ENCODE measurements at places on chromosomes 3 and 15.

DNA sequence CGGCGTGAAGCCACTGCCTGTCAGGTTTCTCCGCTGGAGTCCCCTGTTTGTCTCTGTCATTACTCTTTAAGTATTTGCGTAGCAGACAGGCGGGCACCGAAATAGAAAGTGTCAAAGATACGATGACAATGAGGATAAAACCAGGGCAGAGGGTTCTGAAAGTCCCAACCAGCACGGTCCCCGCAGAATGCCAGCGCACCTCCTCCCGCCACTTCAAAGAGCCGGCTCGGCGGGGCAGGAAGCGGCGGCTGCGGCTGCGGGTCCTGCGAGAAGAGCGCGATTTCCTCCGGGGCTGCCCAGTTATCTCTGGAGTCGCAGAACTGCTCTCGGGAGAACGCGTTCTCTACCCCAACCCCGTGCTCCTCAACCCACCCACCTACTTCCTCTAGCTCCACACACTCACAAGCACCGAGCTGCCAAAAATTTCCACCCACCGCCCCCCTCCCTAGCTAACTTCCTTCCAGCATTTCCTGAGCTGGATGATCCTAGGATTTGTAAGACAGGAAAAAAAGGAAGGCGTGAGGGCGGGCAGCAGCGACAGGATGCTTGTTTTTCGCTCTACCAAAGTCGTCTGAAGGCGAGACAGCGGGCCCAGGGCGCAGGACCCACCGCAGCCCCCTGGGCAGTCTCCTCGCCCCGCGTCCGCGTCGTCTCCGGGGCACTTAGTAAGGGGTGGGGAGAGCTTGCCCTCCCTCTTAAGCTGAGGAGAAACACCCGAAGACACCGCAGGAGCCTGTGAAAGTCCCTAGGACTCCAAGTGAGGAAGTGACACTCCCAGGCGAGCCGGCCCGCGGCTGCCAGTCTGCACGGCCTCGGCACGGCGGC lies at the start of gene ARHGAP31:
TSS of gene ARHGAP31 (plus strand) at position 513 of the 825 bp plus-strand sequence. CDS start 522 bp downstream, outside the sequence.
- DNase-seq, result peak; percentile 55

- DNase-seq, result no peak
Measured at GRCh38 chr15:36106640-36107335, 472.6 kb upstream of the CDIN1 start.

DNA sequence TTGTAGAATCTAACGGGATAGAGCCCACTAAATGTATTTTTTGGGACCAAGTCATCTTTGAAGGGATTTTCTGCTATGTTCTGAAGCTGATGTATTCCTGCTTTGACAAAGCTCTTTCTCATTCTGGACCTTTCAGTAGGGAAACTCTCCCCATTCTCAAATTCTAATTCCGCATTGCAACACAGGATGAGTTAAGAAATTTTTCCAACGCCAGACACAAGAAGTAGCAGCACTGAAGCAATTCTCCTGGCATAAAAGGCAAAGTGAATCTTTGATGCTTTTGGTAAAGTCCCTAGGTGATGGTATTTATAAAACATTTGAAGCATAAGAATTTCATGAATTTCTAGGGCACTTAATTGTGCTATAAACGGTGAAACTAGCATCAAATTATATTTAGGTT lies 76.8 kb downstream of the ZPLD1 start:
- no peak for DNase-seq

GRCh38 chr3:192918275-192918588 lies 576 bp upstream of the MB21D2 start:
- DNase-seq, result no peak

DNA sequence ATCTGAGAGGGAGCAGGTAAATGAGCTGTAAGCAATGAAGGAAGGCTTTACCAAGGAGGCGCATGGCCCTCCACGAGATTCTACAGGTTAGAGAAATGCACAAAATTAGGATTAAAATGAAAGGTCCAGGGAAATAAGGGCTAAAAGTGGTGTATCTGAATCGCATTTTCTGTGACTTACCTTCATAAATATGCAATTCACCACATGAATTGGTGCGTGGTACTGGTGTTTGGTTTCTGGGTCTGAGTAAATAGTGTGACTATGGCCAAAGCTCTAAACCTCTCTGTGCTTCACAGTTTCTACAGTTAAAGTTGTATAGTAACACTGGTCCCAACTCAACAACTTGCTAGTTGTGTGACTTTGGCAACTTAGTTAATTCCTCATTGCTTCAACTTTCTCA lies 8.1 kb downstream of the ARPP21 start:
- no peak for DNase-seq

- no peak for DNase-seq
Measured at GRCh38 chr3:170815340-170815739, 54.7 kb downstream of the RPL22L1 start.
